ENCODE measurements at places on chromosomes 12 and 14.

- no peak for DNase-seq
Measured at GRCh38 chr12:91704446-91704845, 441.2 kb downstream of the BTG1 start.

GRCh38 chr12:6377667-6377994 is 2.3 kb upstream of the SCNN1A start:
- DNase-seq: no peak

GRCh38 chr14:73452341-73453186 is 5.8 kb downstream of the NUMB start:
- no peak for DNase-seq

DNA sequence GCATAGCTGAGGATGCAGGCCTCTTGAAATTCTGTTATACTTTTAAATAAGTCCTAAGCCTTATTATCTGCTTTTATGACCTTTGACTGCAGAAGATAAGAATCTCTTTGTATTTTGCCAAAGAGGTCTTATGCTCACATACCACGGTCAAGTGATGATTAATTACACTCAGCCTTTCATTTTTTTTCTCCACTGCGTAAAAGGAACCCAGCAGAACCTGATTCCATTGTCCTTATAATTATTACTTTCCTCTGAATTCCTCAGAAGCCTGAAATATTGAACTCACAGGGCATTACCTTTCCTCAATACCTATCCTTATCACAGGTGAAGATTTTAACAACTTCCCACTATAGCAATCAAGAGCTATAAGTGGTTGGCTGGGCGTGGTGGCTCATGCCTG is 498.7 kb upstream of the RPL10L start:
- no peak for DNase-seq

GRCh38 chr12:82504409-82504808 is 146.1 kb downstream of the METTL25 start:
- no peak for DNase-seq

GRCh38 chr12:39483597-39483996 is 40.7 kb upstream of the KIF21A start:
- DNase-seq: no peak

GRCh38 chr12:53677016-53677799 is 1.3 kb upstream of the ATP5MC2 start:
- DNase-seq: no peak

- peak; percentile 11 for DNase-seq
Measured at GRCh38 chr12:66087365-66087943, 43.1 kb downstream of the LLPH start.

DNA sequence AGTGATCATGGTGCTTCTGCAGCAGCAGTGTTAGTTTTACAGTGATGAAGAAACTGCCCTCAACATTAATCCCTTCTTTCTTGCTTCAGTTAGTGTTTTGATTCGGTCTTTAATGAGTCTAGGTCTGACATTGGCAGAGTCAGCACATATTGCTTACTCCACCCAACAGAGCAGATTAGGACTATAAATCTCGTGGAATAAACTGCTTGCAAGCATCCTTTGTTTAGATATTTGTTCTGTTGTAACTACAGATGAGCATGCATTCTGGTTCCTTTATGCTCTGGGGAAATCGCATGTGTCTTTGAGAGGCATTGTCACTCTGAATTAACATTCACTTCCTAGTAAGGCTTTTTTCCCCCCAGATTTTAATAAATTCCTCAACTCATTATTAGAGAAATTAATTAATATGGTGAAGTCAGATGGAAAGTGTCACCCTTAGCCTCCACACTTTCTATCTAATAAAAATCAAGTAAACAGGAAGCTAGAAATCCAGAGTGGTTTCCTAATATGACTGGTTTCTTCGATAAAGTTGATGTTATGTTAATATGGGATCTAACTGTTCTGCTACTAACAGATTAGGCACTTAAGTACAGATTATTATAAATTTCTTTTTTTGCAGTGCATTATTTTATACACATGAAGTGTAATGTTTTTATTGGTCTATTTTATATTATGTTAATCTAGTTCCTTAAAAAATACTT is 86.2 kb upstream of the SSTR1 start:
- no peak for DNase-seq

DNA sequence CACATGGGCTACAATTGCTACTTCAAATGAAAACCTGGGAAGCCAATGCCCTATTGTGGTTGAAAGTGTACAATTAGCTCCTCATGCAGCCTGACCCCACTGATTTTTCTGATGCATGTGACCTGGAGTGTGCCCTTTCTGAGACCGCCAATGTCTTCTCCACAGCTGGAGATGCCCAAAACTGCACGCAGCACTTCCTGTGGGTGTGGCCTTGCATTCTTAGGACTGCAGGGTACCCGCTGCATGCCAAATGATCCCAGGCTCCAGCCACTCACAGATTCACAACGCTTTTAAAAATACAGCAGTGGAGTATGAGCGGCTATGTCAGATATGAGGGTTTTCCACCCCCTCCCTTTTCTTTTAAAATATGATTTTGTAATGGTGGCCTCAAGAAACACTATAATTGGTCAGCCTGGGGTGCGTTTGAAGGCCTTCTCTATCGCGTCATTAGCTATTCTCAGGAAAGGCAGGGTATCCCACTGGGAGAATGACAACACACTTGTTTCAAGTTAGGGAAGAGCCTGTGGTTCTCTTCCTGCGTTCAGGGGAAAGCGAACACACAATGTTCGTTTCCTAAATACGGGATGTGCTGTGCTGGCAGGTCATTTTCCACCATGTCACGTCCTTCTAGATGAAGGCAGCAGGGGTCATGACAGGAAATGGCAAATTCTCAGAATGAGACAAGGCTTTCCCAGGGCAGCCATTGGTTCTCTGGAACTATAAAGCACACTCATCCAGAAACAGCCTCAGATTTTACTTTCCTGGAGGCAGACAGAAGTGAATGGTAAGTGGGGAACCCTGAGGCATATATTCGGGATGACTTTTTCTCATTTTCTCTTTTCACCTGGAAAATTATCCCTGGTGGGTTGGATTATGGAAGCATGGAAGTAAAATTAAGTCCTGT is at the start of gene APOLD1:
Gene APOLD1, plus strand, starts transcription at position 749 of the 904 bp plus-strand sequence. Its CDS starts 33 bp downstream, at position 782.
- no peak for DNase-seq

DNA sequence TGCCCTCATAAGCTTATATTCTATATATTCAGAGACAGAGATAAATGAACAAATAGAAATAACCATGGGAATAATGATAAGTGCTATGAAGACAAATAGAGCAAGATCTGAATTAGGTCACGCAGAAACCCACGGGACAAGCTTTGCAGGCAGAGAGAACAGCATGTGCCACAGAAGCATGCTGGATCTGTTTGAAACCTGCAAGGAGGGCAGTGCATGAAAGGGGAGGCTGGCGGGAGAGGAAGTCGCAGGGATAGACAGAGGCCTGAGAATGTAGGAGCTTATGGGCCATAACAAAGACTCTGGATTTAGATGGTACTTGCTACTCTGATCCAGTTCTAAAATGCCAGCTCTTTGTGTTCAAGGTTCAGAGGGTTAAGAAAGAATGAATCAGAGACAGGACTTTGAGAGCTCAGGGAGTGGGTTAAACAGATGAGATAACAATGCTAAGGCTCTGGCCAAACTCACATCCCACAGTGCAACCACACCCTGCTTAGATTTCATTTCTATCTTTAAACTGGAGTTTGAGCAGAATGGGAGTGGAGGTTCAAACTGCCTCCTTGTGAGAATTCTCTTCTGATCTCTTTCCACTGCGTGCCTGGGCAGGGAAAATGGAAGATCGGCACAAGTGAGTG is 49.2 kb upstream of the PPP1R12A start:
- no peak for DNase-seq

DNA sequence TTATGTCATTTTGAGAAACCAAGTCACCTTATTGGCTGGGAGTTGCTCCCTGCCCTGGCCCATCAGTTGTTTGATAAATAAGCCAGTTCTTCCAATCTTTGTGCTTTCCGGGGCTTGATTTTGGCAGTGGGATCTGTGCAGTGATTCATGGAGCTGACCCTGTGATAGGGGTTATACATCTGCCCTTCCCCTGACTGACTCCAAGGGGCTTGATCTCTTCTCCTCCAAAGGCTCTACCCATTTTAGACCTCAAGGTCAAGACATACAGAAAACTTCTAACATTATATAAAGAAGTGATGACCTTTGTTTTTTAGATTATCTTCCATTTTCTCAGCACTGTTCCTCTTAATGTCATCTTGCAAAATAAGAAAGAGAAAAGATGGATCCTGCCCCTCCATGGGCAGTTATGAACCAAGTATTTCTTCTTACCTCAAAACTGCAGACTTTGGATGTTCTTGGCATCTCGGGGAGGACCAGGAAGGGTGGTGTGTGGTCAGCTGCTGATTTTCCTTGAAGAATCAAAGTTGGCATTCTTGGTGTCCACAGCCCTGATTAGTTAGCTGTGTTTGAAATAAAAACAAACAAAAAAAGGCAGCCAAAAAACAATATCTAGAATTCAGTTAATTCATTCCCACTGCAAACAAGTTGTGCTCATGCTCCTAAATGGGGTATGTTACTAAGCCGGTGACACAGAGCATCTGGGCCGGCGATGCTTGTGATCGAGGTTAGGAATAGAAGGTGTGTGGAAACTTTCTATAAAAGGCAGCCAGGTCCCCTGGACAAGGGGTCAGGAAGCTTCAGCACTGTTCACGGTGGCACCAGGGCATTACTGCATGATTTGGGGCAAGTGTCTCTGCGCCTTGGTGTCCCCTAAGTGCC is 120.2 kb downstream of the SAMD4A start:
- DNase-seq: no peak

DNA sequence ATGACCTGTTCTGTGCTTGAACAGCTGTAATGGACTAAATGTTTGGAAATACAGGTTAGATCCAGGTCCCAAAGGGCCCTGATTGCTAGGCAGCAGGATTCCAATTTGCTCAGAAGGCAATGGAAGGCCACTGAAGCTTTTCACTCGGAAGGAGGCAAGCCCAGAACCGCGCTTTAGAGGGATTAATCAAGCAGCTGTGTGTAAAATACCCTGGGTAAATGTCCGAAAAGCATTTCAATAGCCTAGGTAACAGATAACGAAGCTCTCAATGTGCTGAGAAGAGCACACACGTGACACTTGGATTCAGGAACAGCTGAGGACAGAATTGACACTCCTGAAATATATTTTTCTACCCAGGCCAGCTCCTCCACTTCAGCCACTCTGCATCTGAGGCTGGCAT is 436.1 kb downstream of the TMEM132D start:
- peak; percentile 9 for DNase-seq

DNA sequence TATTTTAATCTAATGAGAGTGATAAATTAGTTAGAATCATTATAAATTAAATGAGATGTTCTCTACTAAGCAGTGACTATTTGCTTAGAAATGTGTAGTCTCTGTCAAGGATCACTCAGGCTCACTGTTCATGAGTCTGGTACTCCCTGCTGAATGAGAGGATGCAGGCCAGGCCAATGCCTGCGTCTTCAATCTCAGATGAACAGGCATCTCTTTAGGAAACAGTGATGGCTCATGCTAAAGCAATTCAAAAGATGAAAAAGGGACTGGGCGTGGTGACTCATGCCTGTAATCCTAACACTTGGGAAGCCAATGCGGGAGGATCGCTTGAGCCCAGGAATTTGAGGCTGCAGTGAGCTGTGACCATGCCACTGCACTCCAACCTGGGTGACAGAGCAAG is 106.8 kb downstream of the ZFC3H1 start:
- DNase-seq: no peak

DNA sequence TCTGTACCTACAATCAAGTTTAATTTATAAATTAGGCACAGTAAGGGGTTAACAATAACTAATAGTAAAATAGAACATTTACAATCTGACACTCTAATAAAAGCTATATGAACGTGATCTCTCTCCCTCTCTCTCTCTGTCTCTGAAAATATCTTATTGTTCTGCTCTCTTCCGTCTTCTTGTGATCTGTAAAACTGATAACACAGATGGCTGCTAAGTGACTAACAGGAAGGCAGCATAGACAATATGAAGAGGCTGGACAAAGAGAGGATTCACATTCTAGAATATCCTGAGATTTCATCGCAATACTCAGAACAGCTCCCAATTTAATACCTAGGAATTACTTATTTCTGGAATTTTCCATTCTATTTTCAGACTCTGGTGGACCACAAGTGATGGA is 827.2 kb downstream of the FLRT2 start:
- DNase-seq: no peak

GRCh38 chr12:105420046-105420445 is 89.6 kb downstream of the C12orf75 start:
- DNase-seq: no peak

DNA sequence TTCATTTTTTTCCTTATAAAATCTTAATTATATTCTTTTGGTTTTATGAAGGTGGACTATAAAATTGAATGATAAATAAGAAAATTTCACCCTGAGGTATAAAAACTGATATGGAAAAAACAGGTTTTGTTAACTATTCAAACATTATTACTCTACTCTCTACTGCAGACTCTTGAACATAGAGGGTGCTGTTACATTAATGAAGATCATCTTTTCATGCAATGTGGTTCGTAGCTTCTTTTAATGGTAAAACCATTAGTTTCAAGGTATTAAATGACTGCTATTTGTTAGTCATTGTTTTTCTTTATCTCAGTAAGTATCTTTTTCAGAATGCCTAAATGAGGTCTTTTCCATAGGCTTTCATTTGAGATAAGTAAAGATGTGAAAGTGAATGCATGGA is 510.4 kb downstream of the SLC16A7 start:
- DNase-seq: no peak

DNA sequence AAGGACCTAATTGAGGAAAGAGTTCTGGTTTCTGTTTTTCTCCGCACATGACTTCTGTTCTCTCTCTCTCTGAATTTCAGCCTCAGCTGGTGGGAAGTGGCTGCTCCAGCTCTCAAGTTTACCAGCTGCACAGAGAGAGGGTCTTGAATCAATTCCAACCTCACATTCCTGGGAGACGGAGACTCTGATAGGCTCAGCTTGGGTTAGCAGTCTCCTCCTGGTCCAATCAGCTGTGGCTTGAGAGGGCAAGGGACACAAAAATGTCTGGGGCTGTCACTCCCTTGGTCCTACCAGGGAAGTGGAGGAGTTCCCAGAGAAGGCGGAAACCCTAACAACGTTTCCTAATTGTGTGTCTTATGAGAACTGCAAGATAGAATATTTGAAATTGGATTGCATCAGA is 7.0 kb downstream of the CCDC63 start:
- no peak for DNase-seq

- DNase-seq: no peak
Measured at GRCh38 chr14:75440733-75441477, 13.1 kb downstream of the JDP2 start.

- DNase-seq: no peak
Measured at GRCh38 chr12:18387706-18388105, 126.4 kb downstream of the PIK3C2G start.

- DNase-seq: no peak
Measured at GRCh38 chr12:113305281-113305856, 29.5 kb downstream of the SLC8B1 start.

DNA sequence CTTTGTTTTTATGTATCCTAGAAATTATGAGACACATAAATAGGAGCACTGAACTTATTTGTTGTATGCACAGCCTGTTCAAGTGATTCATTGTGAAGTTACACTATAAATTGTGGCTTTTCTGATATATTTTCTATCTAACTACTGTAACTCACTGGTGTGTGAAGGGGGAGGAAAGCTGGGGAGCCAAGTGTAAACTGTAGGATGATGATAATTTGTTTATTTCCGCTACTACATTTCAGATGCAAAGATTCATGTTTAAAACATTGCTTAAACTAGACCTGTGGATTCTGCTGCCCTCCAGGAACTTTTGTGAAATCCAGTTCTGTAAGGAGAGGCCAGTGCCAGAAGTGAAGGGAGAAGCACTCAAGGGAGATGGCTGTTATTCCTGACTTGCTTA is 3.3 kb downstream of the TMTC2 start:
- no peak for DNase-seq
